Cerebellum (tissue), 4 donors: ENCODE measurements at places on chromosomes 2 and 18. TPM values are rescaled to one million over a fixed set of nuclear protein-coding genes. Genes with fewer than 3 reads are reported as not detected.

The MARCHF4 gene
- 7.3 TPM for total RNA-seq

The TSPYL6 gene
- total RNA-seq = 0.18 TPM

DNA sequence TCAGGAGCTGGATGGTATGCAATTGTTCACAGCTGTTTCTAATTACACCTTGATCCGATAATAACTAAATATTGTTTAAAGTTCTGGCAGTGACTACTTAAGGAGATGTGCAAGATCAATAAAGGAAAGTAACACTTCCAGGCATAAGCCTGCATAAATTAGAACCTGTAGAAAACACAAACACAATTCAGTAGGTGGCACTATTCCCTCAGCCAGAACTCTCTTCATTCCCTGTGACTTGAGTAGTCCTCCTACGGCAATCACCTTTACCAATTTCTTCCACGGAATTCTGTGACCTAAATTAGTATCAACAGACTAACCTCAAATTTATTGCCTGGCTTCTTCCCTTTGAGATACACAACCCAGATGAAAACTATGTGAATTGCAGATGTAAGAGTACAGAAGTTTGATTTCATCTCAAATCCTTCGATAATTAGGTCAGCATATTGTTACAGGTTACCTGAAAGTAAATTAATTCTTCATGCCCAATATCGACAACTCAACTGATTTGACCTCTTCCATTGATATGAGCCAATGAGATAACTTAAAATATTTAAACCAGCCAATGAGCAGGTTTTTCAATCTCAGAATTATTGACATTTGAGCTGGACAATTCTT lies 137.8 kb downstream of the PID1 start:
- peak; percentile 19 for DNase-seq

GRCh38 chr18:949724-950631 lies 45.3 kb downstream of the ADCYAP1 start:
- DNase-seq = no peak

The CFAP221 gene
- 5.6 TPM for total RNA-seq

GRCh38 chr2:29115797-29116781 lies 874 bp downstream of the CLIP4 start:
- peak; percentile 53 for DNase-seq

DNA sequence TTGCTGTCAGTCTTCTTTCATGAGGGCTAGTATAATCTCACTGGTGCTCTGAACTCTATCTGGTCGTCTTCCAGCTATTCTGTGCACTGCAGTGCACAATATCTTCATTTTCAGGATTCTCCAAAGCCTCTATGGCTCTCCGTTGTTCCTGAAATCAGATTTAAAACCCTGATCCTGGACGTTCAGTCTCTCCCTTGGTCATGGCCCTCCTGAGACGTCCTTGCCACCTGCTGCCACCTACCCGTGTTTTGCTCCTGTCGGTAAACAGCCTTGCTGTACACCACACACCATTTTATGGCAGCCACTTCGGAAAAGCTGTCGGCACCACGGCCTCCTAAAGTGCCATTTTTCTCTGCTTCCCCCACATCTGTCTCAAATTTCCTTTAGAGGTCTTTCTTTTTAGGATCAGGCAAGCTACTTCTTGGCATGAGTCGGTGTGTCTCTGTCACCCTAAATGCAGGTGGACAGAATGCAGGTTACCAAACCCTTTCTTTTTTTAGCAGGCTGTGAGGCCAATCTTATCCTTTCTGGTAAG lies 170.0 kb downstream of the HRH4 start:
- peak; percentile 39 for DNase-seq

DNA sequence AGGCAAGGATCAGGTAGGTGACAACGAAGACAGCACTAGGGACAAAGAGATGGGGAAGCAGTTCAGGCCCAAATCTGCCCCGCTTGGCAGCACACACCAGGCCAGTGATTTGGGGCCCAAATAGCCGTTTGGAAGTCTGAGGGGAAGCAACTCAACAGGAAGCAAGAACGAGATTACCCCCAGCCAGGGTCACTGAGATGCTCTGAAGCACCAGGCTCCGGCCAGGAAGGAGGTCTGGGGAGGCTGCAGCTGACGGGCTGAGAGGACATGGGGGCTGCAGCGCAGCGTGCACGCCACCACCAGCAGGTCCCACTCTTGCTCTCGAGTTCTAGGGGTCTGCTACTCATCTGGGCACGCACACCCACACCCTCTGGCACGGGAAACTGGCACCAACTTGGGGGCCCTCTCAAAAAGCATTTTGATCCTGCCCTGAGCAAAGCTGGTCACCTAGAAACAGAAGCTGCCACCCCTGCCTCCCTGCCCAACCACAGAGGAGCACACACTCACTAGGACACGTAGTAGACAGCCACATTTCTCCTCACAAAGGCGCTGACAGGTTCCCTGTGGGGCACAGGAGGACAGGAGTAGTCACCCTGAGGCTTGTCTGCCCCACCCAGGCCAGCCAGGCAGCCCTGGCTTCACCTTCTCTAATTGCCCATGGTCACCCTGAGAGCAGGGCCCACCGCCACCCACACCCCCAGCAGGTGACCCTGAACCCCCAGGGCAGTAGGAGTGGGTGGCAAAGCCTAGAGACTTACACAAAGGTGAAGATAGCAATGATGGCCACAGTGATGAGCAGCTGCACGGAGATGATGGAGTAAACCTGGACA lies 8.4 kb downstream of the PNKD start:
- DNase-seq = no peak

- no peak for DNase-seq
Measured at GRCh38 chr2:219562049-219563020, 9.0 kb downstream of the OBSL1 start.

DNA sequence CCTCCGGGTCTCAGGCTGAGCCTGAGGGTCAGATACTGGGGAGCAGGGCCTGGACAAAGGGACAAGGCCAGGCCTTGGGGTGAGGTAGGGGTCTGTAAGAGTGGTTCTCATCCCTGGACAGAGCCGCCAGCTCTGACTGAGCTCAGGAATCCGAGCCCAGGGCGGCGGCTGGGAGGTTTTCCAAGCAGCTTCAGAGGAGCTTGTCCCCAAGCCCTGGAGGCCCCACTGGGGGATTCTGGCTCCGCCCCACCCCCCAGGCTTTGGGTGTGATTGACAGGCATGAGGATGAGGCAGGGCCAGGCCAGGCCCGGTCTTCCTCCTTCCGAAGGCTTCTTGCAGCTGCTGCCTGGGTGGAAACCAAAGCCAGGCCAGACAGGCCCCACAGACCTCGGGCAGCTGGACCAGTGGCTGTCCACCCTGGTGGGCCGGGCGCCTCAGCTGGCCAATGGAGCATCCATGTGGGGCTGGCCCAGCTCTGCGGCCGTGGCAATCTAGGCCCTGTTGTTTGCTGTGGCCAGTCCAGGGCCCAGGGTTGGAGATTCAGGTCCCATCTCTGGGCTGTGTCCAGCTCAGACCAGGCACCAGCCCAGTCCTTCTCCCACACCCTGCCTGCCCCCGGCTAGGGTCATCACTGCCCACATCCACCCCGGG lies 23.1 kb upstream of the GPC1 start:
- no peak for DNase-seq

- DNase-seq = no peak
Measured at GRCh38 chr2:58432491-58433170, 191.5 kb upstream of the FANCL start.

DNA sequence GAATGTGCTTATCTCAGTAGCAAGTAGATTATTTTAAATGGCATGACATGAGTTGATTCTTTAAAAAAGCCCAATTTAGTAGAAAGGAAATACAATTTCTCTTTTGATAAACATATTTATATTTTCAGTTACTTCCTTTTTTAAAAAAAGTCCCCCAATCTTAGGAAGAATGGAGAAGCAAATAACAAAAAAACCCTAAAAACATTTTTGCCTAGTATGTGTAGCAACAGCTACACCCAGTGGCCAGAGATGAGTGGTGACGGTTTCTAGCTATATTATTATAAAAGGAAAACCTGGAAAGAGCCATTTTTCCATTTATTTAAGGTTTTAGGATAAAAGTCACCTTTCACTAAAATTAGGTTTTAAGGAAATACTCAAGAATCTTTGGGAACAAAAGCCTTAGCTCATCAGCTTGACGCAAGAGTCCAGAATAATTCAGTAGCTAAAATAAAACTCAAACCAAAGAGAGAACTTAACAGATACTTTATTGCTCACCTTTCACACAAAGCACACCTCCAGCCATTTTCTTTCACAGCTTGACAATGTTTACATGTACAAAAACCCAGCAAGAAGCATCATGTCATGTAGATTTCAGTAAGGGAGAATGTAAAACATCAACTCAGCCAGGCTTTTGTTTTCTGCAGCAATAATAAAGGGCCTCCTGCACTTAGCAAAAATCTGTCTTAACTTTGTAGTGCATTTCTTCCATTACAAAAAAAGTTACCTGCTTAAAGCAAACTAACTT lies 15.7 kb downstream of the FAM98A start:
- peak; percentile 19 for DNase-seq
